ENCODE measurements at places on chromosomes 12 and 14. TPM values are rescaled to one million over a fixed set of nuclear protein-coding genes. Genes with fewer than 3 reads are reported as not detected.

The SIX4 gene
- 7.7 TPM for polyA plus RNA-seq

The CHST11 gene
- 7.7 TPM for polyA plus RNA-seq

The SLC25A21 gene
- 2.3 TPM for polyA plus RNA-seq

The KLHL33 gene
- polyA plus RNA-seq: 0.43 TPM

The DENND5B gene
- polyA plus RNA-seq: 26.3 TPM

The RAB5B gene
- 163 TPM for polyA plus RNA-seq

The CEBPE gene
- 0.50 TPM for polyA plus RNA-seq

The TAMALIN gene
- polyA plus RNA-seq: 19.3 TPM

The HVCN1 gene
- polyA plus RNA-seq: 11.2 TPM

The TMEM52B gene
- 150 TPM for polyA plus RNA-seq

The SIRT4 gene
- polyA plus RNA-seq: 3.3 TPM

The SENP1 gene
- 33.3 TPM for polyA plus RNA-seq

The EXOC3L4 gene
- polyA plus RNA-seq: 5.3 TPM

The FOXG1 gene
- polyA plus RNA-seq: 0.55 TPM

The KCNA1 gene
- 0.11 TPM for polyA plus RNA-seq

The LRP1 gene
- 234 TPM for polyA plus RNA-seq

The MAP1LC3B2 gene
- polyA plus RNA-seq: 3.9 TPM

The DBX2 gene
- 0.24 TPM for polyA plus RNA-seq
